ENCODE measurements at places on chromosomes 6 and 20. TPM values are rescaled to one million over a fixed set of nuclear protein-coding genes. Genes with fewer than 3 reads are reported as not detected.

DNA sequence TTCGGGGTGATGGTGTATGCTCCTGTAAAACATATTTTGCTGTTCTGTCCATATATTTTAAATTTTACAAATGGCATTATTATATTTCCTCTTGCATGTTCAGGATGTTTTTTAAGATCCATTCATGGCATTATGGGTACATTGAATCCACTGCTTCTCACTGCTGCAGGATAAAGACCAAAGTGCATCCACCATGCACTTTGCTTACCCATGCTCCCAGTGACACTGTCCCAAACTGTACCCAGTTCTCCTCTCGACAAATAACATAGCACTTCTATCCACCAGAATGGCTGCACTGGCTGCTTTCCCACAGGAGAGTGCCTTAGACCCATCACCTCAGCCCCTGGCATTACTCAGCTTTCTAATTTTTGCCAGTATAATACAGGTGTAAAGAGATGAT, 29.7 kb downstream of the MTRES1 start:
- no peak for DNase-seq

- no peak for DNase-seq
These were observed 36.5 kb upstream of the MPC1 start for GRCh38 chr6:166419286-166419685.

Gene SLC22A1
- total RNA-seq: 0.56 TPM

DNA sequence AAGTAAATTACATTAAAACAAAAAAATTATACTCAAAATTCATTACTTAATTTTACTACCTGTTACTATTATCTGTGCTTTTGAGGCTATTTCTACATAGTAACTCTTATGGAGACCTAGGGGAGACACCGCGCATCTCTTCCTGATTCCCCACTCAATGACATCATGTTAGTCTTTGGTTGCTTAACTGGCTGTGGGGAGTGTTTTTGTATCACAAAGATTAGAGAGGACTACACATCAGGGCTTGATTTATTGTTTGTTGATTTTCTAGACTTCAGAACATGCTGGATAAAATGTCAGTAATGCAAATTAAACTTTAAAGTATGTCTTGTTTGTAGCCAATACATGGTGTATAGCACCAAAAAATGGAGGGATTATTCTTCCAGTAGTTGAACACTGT, 26.0 kb downstream of the SLC2A10 start:
- DNase-seq: no peak

- DNase-seq: no peak
These were observed 136.8 kb upstream of the TCF21 start for GRCh38 chr6:133752129-133752528.

- DNase-seq: no peak
These were observed 222.2 kb upstream of the SLC35B3 start for GRCh38 chr6:8657522-8657921.

- no peak for DNase-seq
These were observed 27.8 kb downstream of the FOXA2 start for GRCh38 chr20:22556565-22557056.

- peak; percentile 64 for DNase-seq
These were observed 144.5 kb downstream of the LPA start for GRCh38 chr6:160519603-160520042.

Gene CLPSL1
- total RNA-seq: not detected

Gene HRH3
- total RNA-seq: not detected

DNA sequence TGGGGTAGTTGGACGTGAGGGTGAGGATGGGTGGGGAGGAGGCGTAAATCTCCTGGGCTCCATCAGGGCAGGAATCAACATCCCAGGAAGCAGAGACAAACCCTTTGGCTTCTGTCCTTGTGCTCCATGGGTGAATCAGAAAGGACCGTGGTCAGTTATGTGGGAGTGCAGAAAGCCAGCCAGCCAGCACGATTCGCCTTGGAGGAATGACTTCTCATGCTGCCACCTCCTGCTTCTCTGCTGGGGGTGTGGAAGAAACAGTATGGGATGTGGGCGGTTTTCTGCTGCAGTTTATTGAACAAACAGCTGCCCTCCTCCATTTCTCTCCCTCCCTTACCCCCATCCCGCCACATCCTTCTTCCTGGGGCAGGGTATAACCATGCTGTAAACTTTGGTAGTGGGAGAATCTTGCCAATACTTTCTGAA, 214.5 kb downstream of the SOX4 start:
- no peak for DNase-seq

DNA sequence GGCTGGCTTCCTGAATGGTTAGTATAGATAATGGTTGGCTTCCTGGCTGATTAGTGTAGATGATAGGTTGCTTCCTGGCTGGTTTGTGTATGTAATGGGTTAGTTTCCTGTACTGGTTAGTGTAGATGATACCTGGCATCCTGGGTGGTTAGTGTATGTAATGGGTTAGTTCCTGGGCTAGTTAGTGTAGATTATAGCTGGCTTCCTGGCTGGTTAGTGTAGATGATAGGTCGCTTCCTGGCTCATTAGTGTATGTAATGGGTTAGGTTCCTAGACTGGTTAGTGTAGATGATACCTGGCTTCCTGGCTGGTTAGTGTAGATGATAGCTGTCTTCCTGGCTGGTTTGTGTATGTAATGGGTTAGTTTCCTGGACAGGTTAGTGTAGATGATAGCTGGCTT, 200.3 kb downstream of the TAF4 start:
- no peak for DNase-seq

GRCh38 chr6:151160929-151161757, 78.6 kb upstream of the AKAP12 start:
- DNase-seq: peak; percentile 58

- DNase-seq: peak; percentile 84
These were observed 2.7 kb upstream of the SPO11 start for GRCh38 chr20:57326667-57327455.

GRCh38 chr20:55103188-55103587, 627.8 kb downstream of the DOK5 start:
- peak; percentile 16 for DNase-seq

GRCh38 chr6:43827898-43828297, 57.9 kb downstream of the VEGFA start:
- no peak for DNase-seq

GRCh38 chr6:125170376-125170775, 16.8 kb downstream of the TPD52L1 start:
- DNase-seq: no peak

Gene CTNNBL1
- total RNA-seq: 29.8 TPM

- DNase-seq: no peak
These were observed 159.1 kb downstream of the TBX18 start for GRCh38 chr6:84605298-84605697.

Gene FAM209B
- not detected for total RNA-seq

Gene MCCD1
- total RNA-seq: not detected

Gene ARFGEF3
- total RNA-seq: 10.0 TPM

Gene CST2
- not detected for total RNA-seq

DNA sequence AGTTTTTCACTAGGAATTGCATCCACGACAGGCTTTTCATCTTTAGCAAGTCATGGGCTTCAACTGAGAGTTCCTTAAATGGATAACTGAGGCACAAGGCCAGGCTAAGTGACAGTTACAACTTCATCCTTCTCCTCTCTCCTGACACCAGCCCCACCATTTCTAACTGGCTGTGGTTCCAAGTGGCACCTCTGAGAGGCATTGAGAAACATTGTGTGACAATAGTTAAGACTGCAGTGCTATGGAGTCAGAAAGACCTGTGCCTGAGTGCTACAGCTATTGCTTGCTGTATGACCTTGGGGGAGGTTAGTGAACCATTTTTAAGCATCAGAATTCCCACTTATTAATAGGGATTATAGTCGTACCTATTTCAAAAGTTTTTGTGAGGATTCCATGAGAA, 26.2 kb upstream of the MLIP start:
- no peak for DNase-seq

Data from HT-29 (cell line).